Hippocampal formation (tissue), 2 donors: ENCODE measurements at places on chromosomes 2 and 18.

DNA sequence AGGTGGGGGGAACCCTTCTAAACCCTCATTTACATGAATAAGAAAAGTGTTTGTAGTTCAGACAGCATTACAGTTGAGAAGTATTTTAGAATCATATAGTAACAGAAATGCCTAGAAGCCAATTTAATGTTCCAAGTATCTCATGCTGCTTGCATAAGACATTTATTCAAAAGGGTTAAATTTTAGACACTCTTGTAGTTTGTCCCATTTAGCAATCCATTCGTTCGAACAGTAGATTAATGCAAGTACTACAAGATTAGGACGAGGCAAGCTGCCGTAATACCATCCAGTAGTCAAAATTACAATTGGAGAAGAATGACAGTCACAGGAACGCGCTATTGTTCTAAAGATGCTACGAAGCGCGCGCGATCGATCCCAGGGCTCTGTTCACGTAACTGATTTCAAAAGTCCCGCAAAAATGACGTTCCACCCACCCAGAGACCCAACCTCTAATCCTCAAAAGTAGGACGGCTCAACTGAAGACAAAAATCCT is 1.2 kb downstream of the TMEM237 start:
- no peak for DNase-seq

GRCh38 chr2:28352610-28353195 is 40.0 kb upstream of the FOSL2 start:
- no peak for DNase-seq

DNA sequence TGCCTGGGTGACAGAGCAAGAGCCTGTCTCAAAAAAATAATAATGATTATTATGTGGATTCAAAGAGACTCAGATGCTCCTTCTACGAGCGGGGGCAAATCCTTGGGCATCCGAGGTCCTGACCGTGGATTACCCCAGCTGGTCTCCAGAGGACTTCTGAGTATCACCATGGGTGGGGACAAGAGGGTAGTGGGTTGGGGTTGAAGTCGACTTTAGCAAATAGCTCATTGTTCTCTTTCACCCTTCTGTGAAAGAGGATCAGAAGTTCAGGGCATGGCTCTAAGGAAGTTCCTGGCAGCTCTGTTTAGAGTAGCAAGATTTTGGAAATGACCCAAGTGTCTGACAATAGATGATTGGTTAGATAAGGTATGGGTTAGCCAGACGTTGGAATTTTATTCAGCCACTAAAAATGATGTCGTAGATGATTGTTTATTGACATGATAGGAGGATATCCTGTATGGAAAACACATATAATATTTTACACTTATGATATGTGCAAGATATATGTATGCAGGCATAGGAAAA is 59.0 kb upstream of the SPRED2 start:
- DNase-seq = no peak

- DNase-seq = peak; percentile 84
These were observed 30.7 kb upstream of the PTMA start for GRCh38 chr2:231677632-231678104.

GRCh38 chr2:1552611-1553010 is 139.3 kb downstream of the TPO start:
- DNase-seq = no peak

DNA sequence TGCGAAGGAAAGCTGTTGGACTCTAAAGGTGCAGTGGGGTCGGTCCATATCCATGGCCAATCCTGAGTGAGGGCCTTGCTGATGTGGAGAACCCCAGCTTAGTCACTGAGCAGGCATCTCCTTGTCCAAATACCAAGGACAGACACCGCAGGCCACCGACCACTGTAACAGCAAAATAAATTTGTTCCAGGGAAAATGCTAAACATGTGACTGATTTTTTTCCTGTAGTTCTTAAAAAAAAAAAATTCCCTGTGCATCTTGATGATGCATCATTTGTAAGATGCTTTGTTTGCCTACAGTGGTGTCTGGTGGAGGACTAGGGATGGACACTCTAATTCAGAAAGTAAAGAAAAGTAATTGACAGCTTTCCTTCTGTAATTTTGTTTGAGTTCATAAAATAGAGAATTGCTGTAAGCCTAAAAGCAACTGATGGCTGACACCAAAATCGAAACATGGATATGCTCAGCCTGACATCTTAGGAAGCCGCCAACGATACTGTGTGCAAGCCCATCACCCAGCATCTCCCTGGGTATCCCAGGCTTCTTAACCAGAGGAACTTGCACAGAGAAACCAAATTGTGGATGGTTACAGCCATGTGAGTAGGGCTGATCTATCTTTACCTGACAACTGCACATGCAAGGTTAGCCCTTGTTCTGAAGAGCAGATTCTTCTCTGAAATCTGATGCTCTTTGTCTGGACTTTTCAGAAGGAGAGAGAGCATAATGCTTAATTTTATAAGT is 188.6 kb downstream of the ARL4C start:
- no peak for DNase-seq

GRCh38 chr2:10431797-10432196 is 16.3 kb downstream of the ODC1 start:
- DNase-seq = no peak

DNA sequence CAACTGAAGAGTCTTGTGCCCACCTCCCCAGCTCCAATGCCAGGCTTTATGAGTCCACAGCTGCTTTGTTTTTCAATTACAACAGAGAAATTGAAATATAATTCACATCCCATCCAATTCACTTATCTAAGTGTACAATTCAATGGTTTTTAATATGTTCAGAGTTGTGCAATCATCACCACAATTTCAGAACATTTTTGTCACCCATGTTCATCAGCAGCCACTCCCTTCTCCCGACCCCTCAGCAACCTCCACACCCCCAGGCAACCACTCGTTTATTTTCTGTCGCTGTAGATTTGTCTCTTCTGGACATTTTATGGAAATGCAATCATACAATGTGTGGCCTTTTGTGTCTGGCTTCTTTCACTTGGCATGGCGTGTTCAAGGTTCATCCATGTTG is 23.3 kb downstream of the INHBB start:
- DNase-seq = no peak

DNA sequence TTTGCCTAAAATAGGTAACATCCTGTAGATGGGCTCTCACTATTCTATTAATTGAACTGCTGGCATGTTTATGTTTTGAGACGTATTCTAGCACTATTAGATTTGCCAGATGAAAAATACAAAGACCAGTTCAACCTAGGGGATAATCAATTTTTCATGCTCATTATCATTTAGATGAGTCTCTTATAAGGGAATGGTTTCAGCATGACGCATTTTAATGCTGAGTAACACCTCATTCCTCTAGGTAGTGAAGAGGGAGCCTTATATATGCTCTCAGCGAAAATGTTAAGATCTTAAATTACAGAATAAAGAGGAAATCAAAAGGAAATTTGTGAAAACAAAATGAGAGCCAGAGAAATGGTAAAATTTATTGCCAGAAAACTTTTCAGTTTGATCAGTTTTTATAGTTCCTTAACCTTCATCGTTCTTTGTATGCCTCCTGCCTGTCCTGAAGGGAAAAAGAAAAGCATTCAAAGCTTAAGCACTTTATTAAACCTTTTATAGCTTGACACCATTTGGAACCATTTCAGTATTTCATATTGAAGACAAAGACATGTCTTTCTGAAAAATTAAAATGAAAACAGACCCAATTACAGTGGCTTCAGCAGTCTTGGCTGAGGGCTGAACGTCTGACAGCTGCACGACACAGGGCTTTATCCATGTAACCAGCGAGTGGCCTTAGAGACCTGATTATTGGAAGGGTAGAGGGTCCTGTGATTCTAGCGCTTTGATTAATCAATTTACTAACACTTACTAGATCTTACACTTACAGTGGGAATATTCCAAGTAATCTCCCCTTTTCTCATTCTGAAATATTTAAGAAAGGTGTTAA is 112.8 kb downstream of the ADCYAP1 start:
- DNase-seq = no peak

DNA sequence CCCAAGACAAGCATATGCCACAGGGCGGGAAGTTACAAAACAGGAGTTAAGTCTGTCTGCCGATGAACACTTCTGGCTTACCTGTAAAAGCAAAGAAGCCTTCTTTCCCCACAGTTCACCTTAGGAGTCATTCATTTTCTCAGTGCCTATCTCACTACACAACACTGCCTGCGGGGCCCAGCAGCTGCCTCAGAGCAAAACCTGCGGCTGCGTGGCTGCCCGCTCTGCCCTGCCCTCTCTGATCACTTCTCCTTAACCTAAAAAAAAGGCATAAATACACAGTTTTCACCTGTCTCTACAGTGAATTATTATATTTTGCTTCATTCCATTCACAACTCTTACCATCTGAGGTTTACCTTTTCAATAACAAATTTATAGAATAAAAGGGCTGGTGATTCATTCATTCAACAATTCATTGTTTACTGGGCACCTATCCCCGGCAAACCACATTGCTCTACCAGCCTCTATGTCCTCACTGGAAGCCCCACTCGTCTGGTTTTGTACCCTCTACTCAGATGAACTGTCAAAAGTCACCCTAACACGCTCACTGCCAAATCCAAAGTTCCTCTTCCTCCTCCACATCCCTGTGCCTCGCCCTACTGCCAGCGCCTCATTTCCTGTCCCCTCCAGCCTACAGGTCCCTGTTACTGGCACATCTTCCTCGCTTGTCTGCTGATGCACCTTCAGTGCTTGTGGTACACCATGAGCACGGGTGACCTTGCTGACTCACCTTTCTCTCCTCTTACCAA is 31.4 kb downstream of the AFG3L2 start:
- DNase-seq = no peak

DNA sequence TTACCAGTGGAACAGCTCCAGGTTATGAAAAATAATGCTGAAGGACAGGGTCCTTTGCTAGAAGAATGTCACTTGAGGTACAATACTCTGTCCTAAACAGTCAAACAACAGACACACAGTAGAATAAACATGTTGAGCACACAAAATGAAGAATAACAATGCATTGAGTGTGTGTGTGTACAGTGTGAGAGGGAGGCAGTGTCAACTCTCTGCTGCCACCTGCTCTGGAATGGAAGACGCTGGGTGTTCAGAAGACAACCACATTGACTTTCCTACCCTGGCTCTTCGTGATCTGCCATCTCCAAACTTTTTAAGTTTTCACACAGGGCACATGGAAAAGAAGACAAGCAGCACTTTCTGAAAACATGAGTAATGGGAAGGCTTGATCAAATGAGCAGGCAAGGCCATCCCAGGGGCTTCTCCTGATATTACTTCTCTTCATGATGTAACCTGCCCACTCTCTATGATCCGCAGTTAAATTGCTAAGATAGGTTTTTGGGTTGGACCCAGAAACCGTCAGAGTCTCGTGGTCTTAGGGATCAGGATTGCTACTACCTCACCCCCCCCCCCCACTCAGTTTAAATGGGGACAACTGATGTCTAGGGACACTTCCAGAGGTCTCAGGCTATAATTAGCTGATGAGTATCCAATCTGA is 533.2 kb upstream of the TNP1 start:
- DNase-seq = no peak

GRCh38 chr2:218397820-218398436 is 1.7 kb upstream of the CTDSP1 start:
- no peak for DNase-seq

- no peak for DNase-seq
These were observed 508.8 kb upstream of the CELF4 start for GRCh38 chr18:38074298-38074876.

DNA sequence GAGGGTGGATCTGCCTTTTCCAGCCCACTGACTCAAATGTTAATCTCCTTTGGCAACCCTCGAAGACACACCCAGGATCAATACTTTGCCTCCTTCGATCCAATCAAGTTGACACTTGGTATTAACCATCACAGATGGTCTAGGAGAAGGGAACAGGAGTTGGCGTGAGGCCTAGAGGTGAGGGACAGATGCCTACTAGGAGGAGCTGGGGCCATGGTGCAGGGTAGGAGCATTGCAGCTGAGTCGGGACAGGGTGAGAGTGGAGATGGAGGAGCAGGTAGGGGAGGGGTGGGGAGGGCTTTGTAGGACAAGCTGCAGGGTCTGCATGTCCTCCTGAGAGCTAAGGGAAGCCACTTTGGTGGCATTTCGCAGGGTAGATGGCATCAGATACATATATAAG is 140.0 kb downstream of the VAPA start:
- no peak for DNase-seq

GRCh38 chr18:34957119-34957863 is 83.9 kb upstream of the MAPRE2 start:
- DNase-seq = no peak

GRCh38 chr18:23498877-23499276 is 4.4 kb upstream of the RMC1 start:
- DNase-seq = peak; percentile 74

DNA sequence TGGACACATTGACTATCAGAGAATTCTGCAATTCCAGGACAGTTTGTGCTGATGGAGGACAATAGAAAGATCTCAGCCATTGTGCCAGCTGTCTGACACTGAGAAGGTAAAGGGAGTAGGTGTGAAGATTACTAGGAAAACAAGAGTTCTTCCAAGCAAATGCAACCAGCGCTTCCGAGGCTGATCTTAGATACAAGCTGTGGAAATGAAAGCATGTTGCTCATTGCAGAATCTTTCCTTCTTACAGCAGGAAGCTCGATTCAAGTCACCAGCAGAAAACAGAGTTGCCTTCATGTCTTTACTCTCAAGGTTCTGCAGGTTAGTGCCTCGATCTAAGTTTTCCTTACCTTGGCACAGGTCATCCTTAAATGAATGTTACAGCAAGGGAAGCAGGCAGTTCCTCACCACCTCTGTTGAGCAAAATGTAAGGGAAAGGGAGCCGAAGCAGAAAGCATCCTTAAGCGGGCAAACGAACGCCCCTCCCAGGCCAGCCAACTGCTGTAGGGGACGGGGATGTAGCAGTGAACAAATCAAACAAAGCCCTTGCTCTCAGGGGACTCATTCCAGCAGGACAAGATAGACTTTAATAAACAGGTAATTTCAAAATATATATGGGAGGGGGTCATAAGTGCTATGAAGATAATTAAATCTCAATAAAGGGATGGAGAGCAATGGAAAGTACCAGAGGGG is 54.3 kb downstream of the MARCHF4 start:
- DNase-seq = no peak

- no peak for DNase-seq
These were observed 176.9 kb downstream of the BCL2 start for GRCh38 chr18:63142594-63143225.

GRCh38 chr2:42951263-42951938 is 159.0 kb upstream of the HAAO start:
- no peak for DNase-seq

DNA sequence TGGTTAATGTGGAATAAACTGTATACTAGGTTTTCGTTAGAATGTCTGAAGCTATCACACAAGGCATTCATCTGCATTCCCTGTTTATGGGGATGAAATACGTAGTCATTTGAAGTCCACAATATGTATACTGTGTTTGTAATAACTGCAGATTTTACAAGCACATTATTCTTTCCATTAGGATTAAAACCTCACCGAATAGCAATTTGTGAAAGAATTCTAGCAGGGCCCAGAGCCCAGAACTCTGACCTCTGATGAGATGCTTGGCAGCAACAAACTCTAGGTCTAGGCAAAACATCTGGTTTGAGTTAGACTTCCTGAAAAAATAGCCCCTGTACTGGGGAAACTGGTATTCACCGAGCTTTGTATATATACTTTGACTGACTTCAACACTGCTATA is 158.2 kb downstream of the SRBD1 start:
- DNase-seq = no peak

DNA sequence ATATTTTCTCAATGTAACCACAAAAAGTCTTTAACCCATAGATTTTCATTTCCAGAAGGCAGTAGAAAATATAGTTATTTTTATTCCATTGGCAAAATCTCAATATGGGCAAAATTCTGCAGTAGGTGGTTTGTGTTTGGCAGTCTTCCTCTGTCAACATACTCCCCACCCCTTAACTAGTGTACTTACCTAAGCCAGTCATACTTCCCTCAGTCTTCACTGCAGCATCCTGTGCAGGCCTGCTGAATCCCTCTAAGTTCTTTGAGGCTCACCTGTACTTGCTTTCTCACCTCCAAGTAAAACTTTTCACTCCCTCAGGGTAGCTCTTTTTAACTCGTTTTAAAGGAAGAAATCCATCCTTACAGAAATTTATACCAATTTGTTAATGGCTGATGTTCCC is 6.8 kb downstream of the CARF start:
- DNase-seq = no peak
